Dermis microvascular lymphatic vessel endothelial cell (primary cell): ENCODE measurements at places on chromosomes 4 and X.

- no peak for DNase-seq
Observed at GRCh38 chrX:9456250-9457074, 8.4 kb upstream of the TBL1X start.

GRCh38 chrX:11888421-11888820 lies 130.4 kb downstream of the MSL3 start:
- no peak for DNase-seq

DNA sequence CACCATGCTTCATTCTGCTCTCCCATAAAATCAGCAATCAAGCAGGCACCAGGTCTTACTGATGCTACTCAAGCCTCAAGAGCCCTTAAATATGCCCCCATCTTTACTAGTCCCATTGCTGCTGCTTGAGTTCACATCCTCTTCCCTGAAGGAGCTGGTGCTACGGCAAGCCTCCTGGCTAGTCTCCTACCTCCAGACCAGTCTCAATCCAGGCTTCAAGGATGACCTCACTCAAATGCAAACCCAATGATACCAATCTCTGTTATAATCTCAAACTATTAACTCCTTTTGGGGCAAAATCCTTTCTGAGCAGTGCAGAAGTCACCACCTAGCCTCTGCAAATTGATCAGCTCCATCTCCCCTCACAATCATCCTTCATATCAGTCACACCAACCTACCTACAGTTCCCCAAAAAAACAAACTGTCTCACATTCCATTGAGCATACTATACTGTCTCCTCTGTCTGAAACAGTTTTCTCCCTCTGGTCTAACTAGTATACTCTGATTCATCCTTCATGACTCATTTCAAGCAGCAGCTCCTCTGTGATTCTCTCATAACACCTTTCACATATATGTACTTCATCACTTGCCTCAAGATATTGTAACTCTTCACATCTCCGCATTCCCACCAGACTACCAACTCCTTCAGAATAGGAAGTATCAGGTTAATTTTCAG lies 30.0 kb downstream of the PAPSS1 start:
- peak; percentile 71 for DNase-seq

GRCh38 chr4:74159143-74159709 lies 1.3 kb downstream of the MTHFD2L start:
- no peak for DNase-seq

DNA sequence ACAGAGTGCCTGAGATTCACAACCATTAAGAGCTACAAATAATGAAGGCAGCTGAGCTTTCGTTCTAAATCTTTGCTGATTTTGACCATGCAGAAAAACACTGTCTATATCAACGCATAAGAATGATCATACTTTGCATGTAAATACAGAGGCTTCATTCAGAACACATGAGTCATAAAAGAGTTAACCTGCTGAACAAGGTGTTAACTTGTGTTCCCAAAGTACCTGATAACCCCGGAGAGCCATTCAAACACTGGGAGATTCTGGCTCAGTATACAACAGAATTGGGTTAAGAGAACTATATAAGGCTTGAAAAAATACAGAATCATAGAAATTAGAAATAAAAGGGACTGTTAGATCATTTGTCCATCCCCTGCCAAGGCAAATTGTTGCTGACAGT lies 964.3 kb upstream of the TENM3 start:
- no peak for DNase-seq

DNA sequence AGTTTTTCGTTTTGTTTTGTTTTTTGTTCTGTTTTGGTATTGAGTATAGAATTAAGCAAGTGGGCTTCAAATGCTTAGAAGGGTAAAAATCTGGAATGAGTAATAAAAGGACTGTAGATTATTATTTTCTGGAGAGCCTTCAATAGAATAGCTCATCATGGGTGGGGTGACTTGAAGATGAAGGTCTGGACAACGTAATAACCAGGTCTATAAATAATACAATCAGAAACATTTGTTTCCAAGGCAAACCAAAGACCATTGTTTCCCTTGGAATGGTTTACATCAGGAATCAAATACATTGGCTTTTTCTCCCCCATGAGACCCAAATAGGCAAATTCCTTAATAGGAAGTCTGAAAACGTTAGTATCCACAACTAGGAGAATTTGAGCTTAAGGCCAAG lies 721.6 kb downstream of the RPA4 start:
- no peak for DNase-seq

DNA sequence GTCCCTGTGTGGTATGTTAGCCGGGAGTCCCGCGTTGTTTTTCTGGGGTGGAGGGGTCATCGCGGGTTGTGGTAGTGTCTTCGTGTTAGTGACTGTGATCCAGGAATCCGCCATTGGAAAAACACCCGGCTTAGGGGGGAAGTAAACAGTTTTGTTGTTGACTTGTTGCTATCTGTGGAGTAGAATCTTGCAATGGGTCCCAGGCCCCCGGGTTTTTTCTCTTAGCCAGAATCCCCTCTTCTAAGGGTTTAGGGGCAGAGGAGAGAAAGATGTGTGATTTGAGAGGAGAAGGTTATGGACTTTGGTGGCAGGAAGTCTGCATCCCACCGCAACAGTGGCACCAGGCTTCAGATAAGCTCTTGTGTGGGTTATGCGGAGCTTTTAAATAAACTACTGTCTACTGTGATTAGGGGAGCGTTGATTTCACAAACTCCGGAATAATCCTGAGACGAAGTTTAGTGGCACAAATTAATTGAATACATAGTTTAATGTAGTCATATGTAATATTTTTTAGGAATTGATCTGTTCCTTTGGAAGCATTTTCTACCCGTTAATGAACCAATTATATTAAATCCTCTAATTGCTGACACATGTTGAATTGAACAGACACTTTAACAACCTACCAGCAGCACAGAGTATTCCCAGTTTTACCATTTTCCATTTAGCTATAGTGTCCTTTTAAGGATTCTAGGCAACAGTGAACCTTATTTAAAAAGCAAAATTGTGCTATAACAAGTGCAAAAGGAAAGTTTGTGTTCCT lies 1.4 kb downstream of the DDX3X start:
- DNase-seq = peak; percentile 14

DNA sequence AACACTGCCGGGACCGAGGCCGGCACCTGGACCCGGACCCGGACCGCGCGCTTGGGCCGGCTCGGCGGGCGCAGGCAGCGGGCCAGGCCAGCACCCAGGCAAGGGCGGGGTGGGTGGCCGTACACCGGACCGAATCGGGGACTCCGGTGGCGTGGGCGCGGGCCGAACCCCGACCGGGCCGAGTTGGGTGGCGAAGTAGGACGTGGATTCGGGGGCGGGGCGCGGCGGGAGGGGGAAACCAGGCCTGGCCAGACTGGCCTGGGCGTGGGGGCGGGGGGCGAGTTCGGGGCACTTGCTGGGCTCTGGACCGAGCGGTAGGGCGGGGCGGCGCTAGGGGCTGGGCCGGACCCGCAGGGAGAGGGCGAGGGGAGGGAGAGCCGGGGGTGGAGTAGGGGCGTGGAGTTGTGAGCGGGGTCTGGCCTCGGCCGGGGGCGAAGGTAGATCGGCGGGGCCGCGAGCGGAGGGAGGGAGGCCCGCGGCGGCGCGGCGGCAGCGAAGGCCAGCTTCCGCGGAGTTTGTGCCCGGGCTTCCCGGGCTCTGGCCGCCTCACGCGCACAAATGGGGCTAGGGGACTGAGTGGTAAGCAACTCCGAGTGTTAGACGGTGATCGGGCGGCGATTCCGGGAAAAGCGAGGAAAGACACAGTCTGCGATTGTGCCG lies 1.8 kb upstream of the BCORL1 start:
- DNase-seq = no peak

DNA sequence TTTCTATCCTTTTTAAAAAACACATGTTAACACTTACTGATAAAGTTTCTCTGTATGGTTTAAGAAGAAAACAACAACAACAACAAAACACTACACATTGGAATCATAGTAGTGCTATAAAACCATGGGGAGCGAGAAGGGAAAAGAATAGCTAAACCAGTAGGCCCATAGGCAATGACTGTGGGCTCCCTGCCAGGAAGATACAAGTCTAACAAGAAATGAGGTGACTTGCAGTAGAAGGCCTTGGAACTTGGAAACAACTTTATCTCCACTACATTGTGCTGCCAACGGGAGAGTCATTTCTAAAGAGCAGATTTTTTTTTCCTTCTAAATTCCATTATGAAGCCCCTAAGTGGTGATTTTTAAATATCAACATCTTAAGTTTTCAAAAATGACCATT lies 78.0 kb downstream of the GPC4 start:
- no peak for DNase-seq

- no peak for DNase-seq
Observed at GRCh38 chr4:111399623-111400022, 745.6 kb upstream of the FAM241A start.

GRCh38 chrX:122244080-122244479 lies 940.0 kb upstream of the GRIA3 start:
- no peak for DNase-seq

- DNase-seq = no peak
Observed at GRCh38 chrX:65241059-65241721, 264.9 kb upstream of the ZC4H2 start.

- no peak for DNase-seq
Observed at GRCh38 chr4:85260064-85260463, 214.9 kb upstream of the ARHGAP24 start.

- DNase-seq = no peak
Observed at GRCh38 chr4:144300616-144301015, 160.1 kb upstream of the GYPA start.

GRCh38 chr4:168739886-168740285 lies 243.0 kb downstream of the PALLD start:
- peak; percentile 55 for DNase-seq

- no peak for DNase-seq
Observed at GRCh38 chr4:113675731-113676697, 85.5 kb downstream of the CAMK2D start.

- no peak for DNase-seq
Observed at GRCh38 chr4:41797260-41797659, 48.7 kb upstream of the PHOX2B start.

DNA sequence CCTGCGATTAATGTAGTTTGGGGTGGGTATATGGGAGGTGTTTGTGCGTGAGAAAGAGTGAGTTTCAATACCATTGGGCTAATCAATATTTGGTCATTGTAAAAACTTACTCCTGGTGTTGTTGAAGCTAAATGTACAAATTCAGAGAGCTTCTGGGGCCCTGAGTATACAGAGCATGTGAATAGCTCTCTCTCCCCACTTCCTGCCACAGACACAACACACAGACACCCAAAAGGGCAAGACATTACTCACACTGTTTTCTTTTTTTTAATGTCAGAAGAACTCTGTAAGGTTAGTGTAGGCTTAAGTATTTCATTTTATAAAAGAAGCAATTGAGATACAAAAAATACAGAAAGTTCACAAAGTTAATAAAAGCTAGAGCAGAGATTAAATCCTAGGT lies 151.3 kb upstream of the KCNIP4 start:
- no peak for DNase-seq

GRCh38 chrX:7117587-7117986 lies 29.9 kb upstream of the STS start:
- DNase-seq = no peak

DNA sequence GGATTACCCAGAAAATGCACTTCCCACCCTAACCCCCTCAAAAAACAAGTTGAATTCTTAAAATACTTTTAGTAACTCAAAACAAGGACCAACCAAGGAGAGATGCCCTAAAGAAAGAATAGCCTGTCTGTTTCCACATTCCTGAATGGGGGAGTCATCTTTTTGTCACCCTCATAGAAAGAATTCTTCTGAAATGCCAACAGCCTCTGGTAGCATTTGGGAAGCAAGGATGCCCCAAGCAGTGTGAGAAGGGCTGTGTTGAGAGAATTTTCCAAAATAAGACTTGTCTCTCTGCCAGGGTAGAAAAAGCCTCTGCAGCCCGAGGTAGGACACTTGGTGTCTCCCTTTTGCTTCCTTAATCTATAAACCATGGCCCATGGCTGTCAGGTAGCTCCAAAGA lies 173.1 kb upstream of the VCX3A start:
- DNase-seq = no peak

GRCh38 chr4:80213117-80213815 lies 16.0 kb downstream of the PRDM8 start:
- DNase-seq = no peak

GRCh38 chr4:17786567-17786966 lies 5.1 kb upstream of the FAM184B start:
- no peak for DNase-seq

GRCh38 chr4:74480267-74480666 lies 35.3 kb downstream of the AREG start:
- no peak for DNase-seq

GRCh38 chr4:10081218-10081606 lies 35.4 kb downstream of the WDR1 start:
- DNase-seq = no peak

GRCh38 chrX:39836802-39837420 lies 260.8 kb downstream of the BCOR start:
- DNase-seq = no peak

DNA sequence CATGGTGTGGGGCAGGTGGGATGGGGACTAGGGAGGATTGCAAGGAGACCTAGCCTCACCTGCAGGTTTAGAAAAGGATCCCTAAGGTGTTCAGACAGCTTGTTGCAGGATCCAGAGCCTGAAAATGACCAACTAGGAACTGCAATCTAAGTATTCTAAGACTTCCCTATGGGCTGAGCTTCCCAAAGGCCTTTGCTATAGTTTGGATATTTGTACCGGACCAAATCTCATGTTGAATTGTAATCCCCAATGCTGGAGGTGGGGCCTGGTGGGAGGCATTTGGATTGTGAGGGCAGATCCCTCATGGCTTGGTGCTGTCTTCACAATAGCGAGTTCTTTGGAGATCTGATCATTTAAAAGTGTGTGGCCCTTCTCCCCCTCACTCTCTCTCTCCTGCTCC lies 52.1 kb downstream of the GPC3 start:
- no peak for DNase-seq

DNA sequence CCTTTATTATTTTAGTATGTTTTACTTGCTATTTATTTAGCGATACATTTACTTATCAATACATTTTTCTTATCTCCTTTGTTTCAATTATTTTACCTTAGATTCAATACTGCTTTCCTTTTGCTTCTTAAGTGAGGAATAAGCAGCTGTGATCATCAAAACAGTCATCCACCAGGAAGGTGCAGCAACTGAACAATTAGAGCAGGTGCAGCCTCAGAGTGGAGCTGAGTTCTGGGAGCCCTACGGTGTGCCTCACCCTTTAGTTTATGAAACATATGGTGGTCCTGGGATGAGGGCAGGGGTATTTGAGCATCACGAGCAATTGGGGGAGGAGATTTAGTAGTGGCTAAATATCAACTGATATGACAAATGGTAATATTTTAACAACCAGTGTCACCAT lies 111.0 kb downstream of the FRYL start:
- DNase-seq = no peak

- no peak for DNase-seq
Observed at GRCh38 chr4:182384631-182385091, 141.5 kb downstream of the TENM3 start.

- no peak for DNase-seq
Observed at GRCh38 chr4:86160426-86160825, 199.4 kb downstream of the MAPK10 start.

GRCh38 chr4:140533951-140534480 lies 10.0 kb downstream of the ELMOD2 start:
- no peak for DNase-seq

GRCh38 chrX:131477498-131477897 lies 66.4 kb upstream of the OR13H1 start:
- no peak for DNase-seq
